ENCODE measurements at places on chromosomes 5 and 9.

- no peak for DNase-seq
Measured at GRCh38 chr5:128174951-128175350, 91.4 kb downstream of the SLC12A2 start.

DNA sequence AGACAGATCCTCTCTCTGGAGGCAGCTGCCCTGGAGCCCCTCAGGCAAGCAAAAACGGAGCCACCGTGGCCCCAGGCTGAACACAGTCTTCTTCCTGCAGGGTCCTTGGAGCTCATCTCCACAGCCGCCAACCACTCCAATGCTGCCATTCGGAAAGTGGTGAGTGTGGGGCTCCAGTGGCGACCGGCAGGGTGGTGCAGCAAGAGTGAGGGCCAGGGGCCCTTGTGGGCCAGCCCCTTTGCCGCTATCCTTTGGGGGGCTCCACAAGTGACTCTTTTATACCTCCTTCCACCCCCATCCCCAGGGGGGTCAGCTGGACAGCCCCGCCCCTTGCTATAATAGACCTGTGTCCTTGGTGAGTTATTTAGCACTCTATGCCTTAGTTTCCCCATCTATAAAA, 47.4 kb upstream of the SUSD3 start:
- no peak for DNase-seq

GRCh38 chr5:143200781-143201398, 202.6 kb downstream of the NR3C1 start:
- DNase-seq: no peak

GRCh38 chr5:94245608-94246007, 372.8 kb downstream of the KIAA0825 start:
- no peak for DNase-seq

DNA sequence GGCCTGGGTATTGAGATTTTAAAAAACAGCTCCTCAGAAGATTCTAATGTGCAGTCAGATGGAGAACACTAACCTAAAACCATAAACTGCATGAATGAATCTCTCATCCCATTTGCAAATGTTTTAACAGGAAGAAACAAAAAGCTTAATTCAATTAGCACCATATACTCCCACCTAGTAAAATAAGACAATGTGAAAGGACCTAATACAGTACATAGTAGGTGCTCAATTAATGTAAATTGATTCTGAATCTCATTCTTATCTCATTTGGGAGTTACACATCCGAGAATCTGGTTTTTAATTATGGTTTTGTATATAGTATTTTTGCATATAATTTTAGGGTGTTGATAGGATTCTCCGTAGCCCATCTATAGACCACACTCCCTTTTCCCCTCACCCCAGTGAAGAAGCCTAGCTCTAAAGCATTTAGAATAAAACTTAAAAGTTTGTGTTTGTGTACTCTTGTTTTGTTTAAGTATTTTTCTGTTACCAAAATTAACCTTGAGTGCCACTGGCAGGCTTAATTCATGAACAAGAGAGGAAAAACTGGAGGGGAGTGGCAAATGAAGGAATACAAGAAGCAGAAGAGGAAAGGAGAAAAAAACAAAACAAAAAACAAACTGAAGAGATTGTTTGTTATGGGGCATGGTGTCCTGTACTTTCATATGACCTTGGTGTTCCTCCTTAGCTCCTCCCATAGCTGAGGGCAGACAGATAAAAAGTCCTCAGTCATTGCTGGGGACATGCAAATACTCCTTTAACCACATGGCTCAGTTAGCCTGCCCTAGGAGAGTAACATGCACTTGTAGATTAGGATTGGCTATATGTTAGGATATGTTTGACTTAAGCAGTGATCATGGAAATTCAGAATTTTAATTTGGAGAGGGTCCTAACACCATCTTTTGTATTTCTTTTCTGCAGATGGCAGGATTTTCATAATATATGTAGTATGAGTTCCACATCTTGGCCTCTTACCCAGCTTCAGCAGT, 1.2 kb downstream of the RNF14 start:
- DNase-seq: no peak

- no peak for DNase-seq
Measured at GRCh38 chr9:133221177-133221809, 12.2 kb upstream of the OBP2B start.

DNA sequence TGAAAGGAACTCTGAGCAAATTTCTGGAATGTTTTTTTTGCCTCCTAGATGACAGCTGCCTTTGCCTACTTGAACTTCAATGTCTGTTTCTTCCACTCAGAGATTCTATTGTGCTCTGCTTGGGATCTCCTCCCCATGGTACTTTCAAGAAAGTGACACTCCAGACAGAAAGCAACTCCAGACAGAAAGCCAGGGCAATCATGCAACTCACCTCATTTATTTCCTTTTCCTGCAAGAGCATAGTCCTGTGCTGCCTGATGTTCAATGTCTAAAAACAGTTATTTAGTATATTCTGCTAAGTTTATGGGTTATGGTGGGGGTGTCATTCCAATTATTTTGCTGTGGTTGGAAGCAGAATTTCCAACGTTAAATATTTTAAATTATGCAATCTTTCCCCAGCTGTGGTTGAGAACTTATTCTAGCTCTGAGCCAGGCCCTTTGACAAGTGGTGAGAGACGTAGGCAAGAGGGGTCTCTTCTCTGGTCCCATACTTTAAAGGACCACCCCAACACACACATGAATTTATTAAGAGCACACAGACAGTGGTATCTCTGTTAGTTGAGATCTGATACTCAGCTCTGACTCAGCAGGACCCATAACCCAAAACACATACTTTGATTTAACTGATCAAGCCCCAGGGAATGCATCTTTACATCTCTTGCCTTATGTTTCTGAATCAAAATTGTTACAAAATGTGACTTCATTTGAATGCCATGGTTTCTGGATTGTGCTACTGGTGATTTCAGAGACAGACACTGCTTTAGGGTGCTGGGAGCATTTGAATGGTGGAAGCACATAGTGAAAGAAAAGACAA, 39.5 kb upstream of the MAMDC2 start:
- DNase-seq: no peak

DNA sequence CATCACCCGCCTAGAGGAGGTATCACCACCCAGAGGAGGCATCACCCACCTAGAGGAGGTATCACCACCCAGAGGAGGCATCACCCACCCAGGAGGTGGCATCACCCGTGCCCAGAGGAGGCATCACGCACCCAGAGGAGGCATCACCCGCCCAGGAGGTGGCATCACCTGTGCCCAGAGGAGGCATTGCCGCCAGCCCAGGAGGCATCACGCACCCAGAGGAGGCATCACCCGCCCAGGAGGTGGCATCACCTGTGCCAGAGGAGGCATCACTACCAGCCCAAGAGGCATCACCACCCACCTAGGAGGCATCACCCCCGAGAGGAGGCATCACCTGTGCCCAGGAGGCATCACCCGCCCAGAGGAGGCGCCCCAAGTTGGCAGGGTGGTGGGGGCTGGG, 2.6 kb downstream of the NOTCH1 start:
- no peak for DNase-seq

GRCh38 chr5:41924526-41924871, 582 bp upstream of the FBXO4 start:
- no peak for DNase-seq

DNA sequence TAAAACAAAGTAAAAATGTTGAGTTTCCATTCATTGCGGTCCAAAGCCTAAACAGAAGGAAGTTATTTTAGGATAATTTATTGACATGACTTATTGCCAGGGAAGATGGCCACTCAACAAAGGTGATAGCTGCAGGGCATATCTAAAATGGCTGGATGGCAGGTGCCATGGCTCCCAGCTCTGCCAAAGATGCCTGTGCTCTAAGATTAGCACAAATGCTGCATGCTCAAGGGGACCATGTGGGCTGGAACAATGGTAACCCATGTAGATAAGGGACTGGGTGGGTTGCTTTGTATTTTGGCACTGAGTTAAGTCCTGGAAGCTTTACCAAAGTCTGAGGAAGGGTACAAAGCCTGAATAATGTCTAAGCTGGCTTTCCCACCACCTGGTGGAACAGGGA, 95.5 kb upstream of the IFNK start:
- DNase-seq: no peak

GRCh38 chr5:103510851-103511553, 51.6 kb downstream of the NUDT12 start:
- DNase-seq: no peak

DNA sequence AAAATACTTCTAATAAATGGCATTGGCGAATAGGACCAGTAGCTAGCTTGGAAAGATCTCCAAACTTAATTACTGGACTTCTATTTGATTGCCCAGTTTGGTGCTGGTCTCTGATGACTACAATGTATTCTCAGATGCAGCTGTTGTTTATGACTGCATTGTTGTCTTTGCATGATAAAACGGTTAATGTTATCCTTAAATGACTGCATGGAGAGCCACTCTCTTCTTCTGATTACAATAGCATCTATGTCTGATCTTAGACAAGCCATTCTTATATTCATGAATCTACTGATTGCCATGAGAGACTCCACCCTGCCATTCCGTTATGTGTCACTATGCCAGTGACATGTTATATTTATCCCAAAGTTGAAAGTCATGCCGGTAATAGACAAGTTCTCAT, 42.9 kb upstream of the ERBIN start:
- no peak for DNase-seq

GRCh38 chr5:28809811-28810750, 1771.7 kb upstream of the CDH9 start:
- DNase-seq: no peak

GRCh38 chr5:14588145-14588544, 6.6 kb downstream of the OTULINL start:
- no peak for DNase-seq

GRCh38 chr5:80242849-80243248, 13.0 kb downstream of the SERINC5 start:
- no peak for DNase-seq

GRCh38 chr5:71564895-71565294, 22.2 kb upstream of the MCCC2 start:
- no peak for DNase-seq

- DNase-seq: no peak
Measured at GRCh38 chr5:37710965-37711364, 128.9 kb downstream of the GDNF start.

DNA sequence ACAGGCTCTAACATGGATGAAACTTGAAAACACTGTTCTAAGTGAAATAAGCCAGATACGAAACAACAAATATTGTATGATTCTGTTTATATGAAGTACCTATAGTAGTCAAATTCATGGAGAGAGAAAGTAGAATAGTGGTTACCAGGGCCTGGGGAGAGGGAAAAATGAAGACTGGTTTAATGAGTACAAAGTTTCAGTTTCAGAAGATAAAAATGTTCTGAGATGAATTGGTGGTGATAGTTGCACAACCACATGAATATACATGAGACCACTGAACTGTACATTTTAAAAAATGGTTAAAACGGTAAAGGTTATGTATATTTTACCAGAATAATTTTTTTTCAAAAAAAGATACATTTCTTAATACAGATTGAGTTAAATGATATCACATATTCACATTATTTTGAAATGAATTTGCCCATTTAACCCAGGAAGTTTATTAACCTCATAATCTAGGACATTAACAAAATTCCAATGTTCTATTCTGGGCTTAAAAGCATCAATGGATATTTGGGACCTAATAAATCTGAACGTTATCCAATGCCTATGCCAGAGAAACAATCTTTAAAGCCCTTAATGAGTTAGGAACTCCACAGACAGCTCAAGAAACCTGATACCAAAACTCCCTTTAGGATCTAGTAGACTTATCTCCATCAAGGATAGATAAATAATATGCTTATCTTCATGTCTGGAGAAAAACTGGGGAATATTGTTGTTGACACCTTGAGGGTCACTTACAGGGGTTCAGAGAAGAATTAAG, 521.3 kb downstream of the EFNA5 start:
- no peak for DNase-seq
